ENCODE measurements at places on chromosomes 7 and 10.

DNA sequence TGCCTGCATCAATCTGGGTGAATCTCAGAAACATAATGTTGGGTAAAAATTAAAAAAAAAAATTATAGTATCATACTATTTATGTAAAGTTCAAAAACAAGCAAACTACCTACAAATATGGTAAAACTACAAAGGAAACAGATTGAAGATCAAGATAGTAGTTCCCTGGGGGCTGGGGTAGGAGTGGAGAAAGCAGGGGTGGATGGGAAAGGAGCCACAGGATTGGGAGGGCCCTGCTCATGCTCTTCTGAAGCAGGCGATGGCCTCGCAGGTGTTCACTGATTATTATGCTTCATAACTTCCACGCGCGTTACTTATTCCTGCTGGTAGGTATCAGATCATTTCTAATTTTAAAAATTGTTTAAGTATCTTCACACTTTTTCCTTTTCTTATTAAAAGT is 96.0 kb upstream of the GATA3 start:
- peak; percentile 1 for DNase-seq
- no peaks in the 10 kb centered on the region for H3K27me3 ChIP-seq
- no peaks in the 10 kb centered on the region for H3K36me3 ChIP-seq
- H3K4me3 ChIP-seq: no peak overlapping the region
- H3K27ac ChIP-seq: no peak overlapping the region
- peaks cover 5% of the 10 kb centered on the region for H3K4me1 ChIP-seq

DNA sequence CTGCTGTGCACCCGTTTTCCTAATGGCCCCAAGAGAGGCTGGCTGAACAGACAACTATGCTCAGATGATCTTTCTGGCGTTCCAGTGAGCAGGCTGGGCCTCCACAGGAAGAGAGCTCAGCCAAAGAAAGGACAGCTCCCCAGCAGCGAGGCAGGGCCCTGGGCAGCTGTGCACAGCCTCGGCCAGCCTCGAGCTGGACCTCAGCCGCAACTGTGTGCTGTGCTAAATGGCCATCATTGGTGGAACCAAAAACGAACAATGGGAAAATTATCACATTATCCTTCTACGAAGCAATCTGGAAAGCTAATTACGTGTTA is 97.5 kb downstream of the CTBP2 start:
- no peaks in the 10 kb centered on the region for H3K36me3 ChIP-seq
- DNase-seq: no peak
- peaks cover 3% of the 10 kb centered on the region for H3K4me1 ChIP-seq
- no peak overlapping the region for H3K4me3 ChIP-seq

- no peaks in the 10 kb centered on the region for H3K36me3 ChIP-seq
- no peaks in the 10 kb centered on the region for H3K4me1 ChIP-seq
- no peak for DNase-seq
- no peak overlapping the region for H3K4me3 ChIP-seq
- H3K27me3 ChIP-seq: no peaks in the 10 kb centered on the region
Observed at GRCh38 chr10:119644205-119644814, 6.9 kb upstream of the BAG3 start.

DNA sequence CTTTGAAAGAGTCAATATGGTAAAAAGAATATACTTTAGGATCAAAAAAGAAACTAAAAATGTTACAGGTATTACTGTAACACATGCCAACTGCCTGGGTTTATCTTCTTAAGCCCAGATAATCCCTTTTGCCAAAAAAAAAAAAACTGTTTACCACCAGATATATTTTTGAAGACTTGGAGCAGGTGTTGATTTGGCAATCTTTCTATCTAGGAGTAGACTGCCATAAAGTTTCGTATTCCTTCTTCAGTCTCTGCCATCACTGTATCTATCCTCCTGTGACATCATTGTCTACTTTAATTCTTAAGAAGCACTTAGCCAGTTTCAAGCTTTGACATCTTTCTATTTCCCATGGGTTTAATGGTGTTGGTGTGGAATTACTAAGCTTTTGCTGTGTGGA is 161.0 kb downstream of the ST7 start:
- H3K27me3 ChIP-seq: no peaks in the 10 kb centered on the region
- peaks cover 4% of the 10 kb centered on the region for H3K4me1 ChIP-seq
- no peak overlapping the region for H3K27ac ChIP-seq
- no peak overlapping the region for H3K4me3 ChIP-seq

- no peak overlapping the region for H3K4me3 ChIP-seq
- no peak overlapping the region for H3K27ac ChIP-seq
- DNase-seq: no peak
- no peaks in the 10 kb centered on the region for H3K36me3 ChIP-seq
- H3K27me3 ChIP-seq: no peaks in the 10 kb centered on the region
Observed at GRCh38 chr10:114259824-114260223, 20.8 kb downstream of the VWA2 start.

- no peaks in the 10 kb centered on the region for H3K36me3 ChIP-seq
- H3K27ac ChIP-seq: no peak overlapping the region
- no peak overlapping the region for H3K4me3 ChIP-seq
Observed at GRCh38 chr10:44030132-44030531, 354.8 kb downstream of the CXCL12 start.

- no peaks in the 10 kb centered on the region for H3K27me3 ChIP-seq
- peaks cover 24% of the 10 kb centered on the region for H3K4me1 ChIP-seq
- no peak overlapping the region for H3K4me3 ChIP-seq
- DNase-seq: no peak
- H3K36me3 ChIP-seq: peaks cover 5% of the 10 kb centered on the region
Observed at GRCh38 chr7:101882595-101883564, 65.5 kb downstream of the CUX1 start.

DNA sequence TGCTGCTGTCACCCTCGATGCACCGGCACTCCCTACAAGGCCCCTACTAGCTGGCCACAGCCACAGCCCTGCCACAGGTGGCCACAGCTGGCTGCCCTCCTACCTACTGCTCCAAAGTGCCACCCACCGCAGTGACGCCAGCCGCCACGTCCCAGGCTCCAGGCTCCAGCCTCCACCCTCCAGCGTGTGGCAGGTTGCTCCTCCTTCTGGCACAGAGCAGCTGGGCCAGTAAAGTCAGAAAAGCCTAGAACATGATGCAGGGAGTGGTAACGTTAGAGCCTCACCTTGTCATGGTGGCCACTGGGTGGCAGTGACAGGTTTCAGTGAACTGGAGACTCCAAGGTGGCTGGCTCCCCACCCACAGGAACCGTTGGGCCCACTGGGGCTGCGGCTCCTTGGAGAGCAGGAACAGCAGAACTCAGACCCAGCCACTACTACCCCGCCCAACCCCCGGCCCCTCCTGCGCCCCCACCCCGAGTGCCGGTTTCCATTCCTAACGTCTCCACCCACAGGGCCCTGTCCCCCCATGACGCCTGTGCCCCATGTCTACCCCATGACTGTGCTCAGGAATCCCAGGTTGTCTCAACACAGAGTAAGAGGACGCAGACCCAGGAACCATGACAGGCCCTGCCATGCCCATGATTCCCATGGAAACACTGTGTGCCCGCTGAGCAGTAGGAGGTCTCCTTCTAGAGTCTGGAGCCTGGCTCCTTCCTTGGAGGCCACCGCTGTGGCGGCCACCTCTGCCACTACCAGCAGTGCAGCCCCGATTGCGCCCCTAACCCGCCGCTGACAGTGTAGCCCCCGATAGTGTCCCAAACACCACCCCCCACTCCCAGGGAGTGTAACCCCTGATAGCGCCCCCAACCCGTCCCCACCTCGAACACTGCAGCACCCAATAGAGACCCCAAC is 52.3 kb upstream of the ZNF33B start:
- no peaks in the 10 kb centered on the region for H3K4me1 ChIP-seq
- no peak overlapping the region for H3K4me3 ChIP-seq
- H3K27me3 ChIP-seq: no peaks in the 10 kb centered on the region
- no peak overlapping the region for H3K27ac ChIP-seq
